ENCODE measurements at places on chromosomes 3 and 15. TPM values are rescaled to one million over a fixed set of nuclear protein-coding genes. Genes with fewer than 3 reads are reported as not detected.

Gene SERINC4
- polyA plus RNA-seq: 0.90 TPM

DNA sequence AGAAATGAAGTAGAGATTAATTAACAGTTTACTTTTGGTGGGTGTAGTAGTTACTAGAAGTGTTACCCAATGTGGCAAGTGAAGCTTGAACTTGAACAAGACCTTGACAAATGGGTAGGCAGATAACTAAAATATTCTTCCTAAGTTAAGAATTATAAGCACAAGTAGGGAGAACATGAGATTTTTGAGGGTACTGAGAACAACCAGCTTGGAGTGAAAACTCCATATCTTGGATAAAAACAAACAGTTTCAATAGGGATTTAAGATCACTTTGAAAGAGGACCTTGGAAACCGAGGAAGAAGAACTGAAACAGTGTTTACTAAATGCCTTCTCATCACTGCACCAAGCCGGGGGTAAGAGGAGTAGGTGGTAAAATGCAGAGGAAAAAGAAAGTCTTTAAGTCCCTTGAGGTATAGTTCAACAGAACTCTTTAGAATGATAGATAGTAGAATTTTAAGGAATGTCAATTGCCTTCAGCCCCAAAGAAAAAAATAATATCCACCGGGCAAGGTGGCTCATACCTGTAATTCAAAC, 496.7 kb downstream of the NAALADL2 start:
- DNase-seq: no peak

Gene CIDEC
- polyA plus RNA-seq: 2.7 TPM

GRCh38 chr15:92457471-92458041, 63.9 kb downstream of the ST8SIA2 start:
- no peak for DNase-seq

DNA sequence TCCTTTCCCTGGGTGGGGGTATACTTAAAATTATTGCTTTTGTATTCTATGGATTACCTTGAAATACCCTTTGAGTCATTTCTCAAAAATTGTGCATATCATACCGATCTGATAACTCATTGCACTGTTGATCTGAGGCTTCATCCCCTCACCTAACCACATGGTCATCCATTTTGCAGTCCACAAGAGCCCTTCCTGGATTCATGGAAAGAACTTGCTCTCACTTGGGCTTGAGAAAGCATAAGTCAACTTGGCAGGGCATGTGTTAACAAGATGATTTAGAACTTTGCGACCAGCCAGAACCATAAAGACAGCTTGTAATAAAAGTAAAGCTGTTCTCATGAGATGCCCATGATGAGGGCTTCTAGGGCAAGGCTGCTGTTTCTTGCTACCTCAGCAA, 22.2 kb downstream of the MME start:
- no peak for DNase-seq

- no peak for DNase-seq
Observed at GRCh38 chr15:28983432-28984311, 97.9 kb downstream of the APBA2 start.

DNA sequence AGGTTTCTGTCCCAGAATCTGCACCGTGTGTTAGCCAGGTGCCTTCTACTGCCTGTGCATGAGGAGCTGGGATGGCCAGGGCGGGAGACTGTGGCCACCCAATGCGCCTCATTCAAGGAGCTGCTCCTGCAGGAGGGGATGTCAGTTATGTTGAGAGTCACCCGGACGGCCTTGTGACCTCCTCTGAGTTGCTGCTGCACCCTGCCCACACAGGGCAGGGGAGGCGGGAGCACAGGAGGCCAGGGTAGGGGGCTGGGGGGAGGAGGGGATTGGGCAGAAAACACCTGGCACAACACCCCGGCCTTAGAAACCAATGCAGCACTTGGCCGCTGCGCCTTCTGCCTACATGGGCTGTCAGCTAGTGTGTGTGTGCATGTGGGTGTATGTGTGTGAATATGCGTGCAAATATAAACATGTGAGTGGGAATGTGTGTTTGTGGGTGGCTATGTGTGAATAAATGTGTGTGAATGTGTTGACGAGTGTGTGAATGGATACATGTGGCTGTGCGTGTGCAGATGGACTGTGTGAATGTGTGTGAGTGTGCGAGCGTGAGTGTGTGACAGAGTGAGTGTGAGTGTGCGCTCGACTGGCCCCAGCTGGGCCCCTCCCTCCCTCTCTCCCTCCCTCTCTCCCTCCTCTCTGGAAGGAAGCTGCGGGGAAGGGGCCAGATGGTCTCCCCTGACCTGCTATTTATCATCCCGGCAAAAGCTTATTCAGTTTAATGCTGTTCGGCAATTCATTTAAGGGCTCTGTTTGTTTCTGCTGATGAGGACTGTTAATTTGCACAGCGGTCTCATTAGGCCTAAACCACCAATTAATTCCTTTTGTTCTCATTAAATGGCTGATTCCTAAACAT, 106.9 kb downstream of the TLE3 start:
- DNase-seq: no peak

Gene SLC9C1
- polyA plus RNA-seq: 0.10 TPM

DNA sequence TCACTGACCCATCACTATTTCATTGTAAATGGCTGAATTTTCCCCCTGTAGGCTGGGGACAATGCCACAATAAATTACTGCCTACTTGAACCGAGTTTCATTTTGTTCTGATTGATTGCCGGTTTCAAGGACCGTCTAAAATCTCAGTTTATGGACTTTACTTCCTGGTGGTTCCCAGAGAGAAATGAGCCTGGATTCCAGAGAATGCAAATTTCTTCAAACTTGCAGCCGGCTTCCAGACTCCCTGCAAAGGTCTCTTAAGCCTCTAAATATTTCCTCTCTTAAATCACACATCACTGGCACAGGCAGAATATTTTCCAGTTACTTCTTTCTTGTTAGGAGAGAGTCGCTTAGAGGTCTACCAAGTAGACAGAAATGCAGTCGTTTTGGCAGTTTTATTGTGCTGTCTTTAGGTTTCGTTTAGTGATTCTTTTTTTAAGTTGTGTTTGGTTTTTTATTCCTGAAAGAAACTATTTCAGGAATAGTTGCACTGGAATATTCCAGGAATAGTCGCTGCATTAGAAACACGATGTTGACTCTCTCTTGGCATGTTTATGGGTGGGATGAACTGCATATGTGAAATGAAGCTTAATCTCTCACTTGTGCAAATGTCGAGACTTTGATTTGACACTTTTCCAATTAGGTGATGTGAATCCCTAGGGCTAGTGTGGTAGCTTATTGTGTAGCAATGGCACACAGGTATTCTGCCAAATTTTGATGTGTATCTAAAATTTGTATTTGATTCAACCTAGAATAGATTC, 284.1 kb upstream of the NR2E3 start:
- peak; percentile 56 for DNase-seq

DNA sequence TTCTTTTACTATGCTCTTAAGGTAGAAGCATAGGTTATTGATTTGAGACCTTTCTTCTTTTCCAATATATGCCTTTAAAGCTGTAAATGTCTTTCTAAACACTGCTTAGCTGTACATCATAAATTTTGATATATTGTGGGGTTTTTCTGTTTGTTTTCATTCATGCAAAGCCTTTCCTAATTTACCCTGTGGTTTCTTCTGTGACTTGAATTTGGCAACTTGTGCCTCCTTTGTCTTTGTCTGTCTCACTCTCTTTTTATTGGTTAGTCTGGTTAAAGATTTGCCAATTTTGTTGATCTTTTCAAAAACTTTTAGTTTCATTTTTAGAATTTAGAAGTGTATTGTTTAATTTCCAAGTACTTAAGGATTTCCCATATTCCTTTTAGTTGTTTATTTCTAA, 343.1 kb downstream of the OXSM start:
- no peak for DNase-seq

DNA sequence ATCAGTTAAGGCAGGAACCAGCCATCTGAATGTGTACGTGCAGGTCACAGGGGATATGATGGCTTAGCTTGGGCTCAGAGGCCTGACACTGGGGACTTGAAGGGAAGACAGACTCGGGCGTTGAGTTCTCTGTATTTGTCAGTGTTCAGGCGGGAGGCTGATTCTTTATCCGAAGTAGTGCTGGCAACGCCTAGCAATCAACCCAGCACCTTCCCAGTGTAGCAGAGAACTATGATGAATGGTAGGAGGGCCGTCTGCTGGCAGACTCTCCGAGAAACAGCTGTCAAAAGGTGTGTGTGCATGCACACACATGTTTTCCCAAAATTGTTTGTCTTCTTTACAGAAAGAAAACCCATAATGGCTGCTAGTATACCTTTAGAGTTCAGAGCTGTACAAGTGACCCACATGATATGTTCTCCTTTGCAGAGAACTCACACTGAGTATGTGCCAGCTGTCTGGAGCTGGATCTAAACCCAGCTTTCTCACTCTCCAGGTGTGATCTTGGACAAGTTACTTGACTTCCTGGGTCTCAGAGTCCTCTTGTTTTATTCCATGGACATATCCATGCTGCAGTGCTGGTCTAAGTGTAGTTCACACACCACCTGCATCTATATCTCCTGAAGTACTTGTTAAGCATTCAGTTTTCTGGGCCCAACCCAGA, 74.5 kb upstream of the LARS2 start:
- no peak for DNase-seq

GRCh38 chr3:194879126-194879877, 193.6 kb downstream of the FAM43A start:
- DNase-seq: no peak

- DNase-seq: no peak
Observed at GRCh38 chr3:5891711-5892110, 704.2 kb downstream of the EDEM1 start.
